ENCODE measurements at places on chromosomes 2 and 18. TPM values are rescaled to one million over a fixed set of nuclear protein-coding genes. Genes with fewer than 3 reads are reported as not detected.

SH3BP4 gene
- polyA plus RNA-seq: 15.8 TPM

PROKR1 gene
- polyA plus RNA-seq: 0.01 TPM

DNA sequence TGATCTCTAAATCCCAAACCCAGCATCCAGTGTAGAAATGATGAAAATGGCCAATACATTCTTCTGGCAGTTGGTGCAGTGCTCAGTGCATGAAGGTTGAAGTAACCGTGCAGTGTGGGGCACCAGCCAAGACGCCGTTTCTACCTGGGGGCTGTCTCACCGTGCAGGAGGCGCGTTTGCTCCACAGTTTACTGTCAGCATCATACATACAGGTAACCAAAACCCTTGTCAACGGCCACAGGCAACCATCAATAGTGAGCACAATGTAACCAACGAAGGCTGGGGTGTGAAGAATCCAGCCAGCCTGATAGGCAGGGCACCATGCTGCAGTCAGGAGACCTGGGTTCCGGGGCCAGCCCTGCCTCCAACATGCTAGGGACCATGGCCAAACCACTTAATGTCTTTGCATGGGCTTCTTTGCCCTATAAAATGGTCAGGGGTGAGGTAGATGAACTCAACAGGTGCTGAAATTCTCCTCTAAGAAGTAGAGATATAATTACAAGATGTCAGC lies 127.5 kb upstream of the ID2 start:
- DNase-seq: no peak

BOLA3 gene
- 64.5 TPM for polyA plus RNA-seq

DNA sequence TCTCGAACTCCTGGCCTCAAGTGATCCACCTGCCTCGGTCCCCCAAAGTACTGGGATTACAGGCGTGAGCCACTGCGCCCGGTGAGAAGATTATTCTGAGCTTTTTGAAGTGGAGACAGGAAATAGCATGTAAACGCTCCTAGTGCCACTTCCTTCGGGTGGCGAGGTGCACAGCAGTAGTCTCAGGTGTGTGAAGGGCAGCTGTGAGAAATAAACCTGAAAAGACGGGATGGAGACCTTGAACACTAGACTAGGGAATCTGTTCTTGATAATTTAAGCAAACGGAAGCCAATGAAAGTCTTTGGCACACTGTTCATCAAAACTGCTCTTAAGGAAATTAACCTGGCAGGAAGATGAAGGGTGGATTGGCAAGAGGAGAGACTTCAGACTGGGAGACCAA lies 439 bp upstream of the PLEKHH2 start:
- DNase-seq: no peak

- peak; percentile 97 for DNase-seq
Measured at GRCh38 chr18:44826418-44827259, 146.0 kb downstream of the SETBP1 start.

DNA sequence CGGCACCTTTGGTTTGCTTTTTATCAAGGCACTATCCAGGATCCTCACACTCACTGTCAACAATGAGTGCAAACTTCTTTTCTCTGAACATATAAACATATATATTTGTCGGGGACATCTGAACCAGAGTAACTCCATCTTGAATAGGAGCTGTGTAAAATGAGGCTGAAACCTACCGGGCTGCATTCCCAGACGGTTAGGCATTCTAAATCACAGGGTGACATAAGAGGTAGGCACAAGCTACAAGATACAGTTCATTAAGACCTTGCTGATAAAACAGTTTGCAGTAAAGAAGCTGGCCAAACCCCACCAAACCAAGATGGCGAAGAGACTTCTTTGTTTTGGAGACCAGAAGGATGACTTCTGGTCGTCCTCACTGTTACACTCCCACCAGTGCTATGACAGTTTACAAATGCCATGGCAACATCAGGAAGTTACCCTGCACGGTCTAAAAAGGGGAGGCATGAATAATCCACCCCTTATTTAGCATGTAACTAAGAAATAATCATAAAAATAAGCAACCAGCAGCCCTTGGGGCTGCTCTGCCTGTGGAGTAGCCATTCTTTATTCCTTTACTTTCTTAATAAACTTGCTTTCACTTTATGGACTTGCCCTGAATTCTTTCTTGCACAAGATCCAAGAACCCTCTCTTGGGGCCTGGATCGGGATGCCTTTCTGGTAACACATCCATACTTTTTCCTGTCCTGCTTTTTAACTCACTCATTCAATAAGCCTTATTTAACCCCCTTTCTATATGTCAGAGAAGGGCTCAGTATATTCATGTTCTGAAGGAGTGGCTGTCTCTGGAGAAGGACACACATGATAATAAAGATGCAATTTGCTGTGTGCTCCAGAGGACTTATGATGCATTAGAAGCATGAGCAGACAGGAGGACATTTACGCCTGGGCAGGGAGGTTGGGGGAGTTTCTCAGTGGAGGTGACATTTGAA lies 65.4 kb downstream of the TACR1 start:
- no peak for DNase-seq

DNA sequence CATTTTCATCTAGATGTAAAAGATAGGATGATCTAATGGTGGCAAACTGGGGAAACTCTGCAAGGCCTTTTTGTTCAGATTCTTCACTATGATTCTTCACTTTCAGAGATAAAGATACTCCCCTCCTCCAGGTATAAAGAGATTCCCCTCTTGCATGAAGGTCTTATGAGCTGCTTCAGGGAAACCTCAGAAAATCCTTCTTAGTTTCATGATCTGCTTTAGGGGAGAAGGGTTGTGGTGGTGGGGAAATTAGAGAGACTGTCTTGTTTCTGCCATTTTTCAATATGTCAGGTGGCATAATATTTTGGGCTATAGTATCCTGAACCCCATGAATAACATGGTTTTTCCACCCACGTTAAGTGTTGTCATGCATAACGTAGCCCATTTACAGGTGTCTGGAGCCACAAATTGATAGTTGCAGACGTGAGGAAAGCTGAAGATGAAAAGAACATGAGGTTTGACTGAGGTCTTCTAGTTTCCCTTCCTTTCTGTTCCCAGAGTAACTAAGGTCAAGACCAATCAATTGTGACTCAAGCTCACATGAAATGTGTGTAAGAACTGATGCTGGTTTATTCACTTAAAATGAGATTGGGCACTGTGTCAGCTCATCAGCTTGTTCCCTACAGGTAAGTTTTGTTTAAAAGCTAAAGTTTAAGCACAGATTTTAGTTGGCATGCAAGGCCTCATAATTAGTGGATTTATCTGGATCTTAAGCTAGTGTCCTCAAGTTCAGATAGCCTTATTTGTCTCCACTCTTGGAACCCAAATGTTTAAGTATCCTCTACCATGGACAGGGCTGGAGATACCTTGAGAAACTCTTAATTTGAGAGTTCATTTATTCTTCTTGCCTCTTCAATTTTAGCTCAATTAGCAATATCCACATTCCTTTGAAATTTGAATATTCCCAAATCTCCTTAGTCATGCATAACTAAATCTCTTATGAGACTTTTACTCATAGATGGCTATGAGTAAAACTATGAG lies 304.5 kb upstream of the FANCL start:
- no peak for DNase-seq

- no peak for DNase-seq
Measured at GRCh38 chr2:127157114-127157513, 50.2 kb upstream of the BIN1 start.

FTCDNL1 gene
- polyA plus RNA-seq: 1.6 TPM

TUBB8B gene
- 0.38 TPM for polyA plus RNA-seq

GRCh38 chr2:238387332-238387731 lies 39.4 kb upstream of the ASB1 start:
- DNase-seq: no peak

SMYD5 gene
- polyA plus RNA-seq: 15.0 TPM

DLGAP1 gene
- polyA plus RNA-seq: 0.98 TPM

ST3GAL5 gene
- polyA plus RNA-seq: 31.1 TPM

DNA sequence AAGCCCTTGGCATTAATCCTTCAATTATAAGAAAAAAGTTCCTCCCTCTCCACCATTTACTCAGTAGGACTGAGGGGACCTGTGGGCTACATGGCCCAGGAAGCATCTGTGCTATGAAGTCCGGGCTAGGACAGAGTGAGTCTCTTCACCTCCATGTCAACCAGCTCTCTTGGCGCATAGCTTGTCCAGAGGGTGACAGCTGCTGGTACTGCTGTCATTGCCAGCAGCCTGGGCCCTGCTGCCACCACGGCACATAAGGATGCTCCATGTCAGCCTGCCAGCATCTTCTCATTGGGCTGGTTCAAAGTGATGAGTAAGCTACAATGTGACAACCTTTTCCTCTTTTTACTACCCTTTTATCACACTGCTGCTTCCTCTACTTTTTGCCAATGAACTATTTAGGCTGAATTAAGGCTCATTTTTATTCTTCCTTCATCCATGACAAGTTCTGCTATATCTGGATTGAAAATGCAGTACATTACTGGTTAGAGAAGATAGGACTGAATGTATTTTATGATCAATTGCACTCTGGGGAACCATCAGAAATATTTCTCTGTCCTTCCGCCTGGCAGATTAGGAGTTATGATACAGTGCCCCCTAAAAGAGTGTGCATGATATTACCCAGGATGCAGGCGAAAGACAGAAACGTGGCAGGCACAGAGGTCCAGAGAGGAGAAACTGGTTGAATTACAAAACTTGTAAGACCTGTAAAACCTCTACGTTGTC lies 258.9 kb upstream of the TNP1 start:
- DNase-seq: peak; percentile 22

DNA sequence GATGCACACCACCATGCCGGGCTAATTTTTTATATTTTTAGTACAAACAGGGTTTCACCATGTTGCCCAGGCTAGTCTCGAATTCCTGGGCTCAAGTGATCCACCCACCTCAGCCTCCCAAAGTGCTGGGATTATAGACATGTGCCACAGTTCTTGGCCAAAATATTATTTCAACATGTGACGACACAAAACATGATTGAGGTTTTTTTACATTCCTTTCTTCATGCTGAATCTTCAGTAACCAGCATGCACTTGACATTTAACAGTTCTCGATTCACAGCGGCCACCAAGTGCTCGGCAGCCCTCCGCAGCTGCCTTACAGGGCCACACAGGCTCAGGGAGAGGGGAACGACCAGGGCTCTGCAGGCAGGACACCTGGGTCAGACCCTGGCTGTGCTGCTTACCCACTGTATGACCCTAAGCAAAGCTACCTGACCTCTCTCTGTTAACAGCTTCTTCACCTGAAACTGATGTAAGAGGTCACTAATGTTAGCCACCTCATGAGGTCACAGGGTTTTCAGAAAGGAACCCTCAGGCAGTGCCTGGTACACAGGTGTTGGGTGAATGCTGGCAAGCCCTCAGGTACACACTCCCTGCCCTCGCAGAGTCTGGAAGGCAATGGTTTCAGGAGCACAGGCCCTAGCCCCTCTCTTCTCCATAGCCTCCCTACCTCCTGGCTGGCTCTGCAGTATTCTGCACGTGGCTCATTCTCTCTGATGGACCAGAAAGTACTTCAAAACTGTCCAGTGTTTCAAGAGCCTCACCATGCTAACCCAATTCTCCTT lies 25.7 kb downstream of the TUBB6 start:
- DNase-seq: no peak

GRCh38 chr18:76153691-76154090 lies 341.4 kb downstream of the ZNF516 start:
- DNase-seq: no peak

GPR75 gene
- polyA plus RNA-seq: 0.72 TPM

DNA sequence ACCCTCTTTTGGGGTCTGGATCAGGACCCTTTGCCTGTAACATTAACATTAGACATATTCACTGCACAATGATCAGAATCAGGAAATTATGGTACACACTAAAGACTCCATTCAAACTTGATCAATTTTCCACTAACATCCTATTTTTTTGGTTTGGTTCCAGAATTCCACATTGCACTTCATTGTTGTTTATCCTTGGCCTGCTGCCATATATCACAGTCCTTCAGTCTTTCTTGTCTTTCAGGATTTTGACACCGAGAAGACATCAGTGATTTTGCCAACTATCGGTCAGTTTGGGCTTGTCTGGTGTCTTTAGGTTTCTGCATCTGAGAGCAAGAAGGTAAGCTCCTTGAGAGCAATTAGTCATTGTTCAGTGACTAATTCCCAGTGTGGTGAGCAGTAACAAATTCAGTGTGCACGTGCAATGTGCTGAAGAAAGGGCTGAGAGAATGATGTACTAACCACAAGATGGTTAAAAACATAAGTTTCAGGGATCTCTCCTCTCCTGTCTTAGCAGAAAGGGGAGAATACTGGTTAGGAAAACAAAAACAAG lies 23.5 kb downstream of the MARCHF4 start:
- no peak for DNase-seq

DNA sequence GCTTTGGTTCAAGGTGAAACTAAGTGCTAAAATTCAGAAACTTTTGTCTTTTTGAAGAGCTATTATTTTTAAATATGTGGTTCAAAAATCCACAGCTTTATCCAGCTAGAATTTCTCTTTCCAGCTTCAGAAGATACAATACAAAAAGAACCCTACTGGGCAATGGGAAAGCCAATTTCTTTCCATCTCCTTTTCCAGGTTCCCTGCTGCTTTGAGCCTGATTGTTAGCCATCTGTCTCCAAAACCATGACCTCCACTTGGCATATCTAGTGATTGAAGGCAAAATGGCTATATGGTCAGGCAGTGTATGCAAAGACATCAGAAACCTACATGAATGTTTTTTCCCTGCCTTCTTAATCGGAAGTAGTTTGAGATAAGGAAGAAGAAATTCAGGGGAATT lies 134.1 kb downstream of the KCNH7 start:
- DNase-seq: no peak

- DNase-seq: no peak
Measured at GRCh38 chr2:65016789-65017188, 27.6 kb downstream of the SLC1A4 start.

HOXD3 gene
- 0.18 TPM for polyA plus RNA-seq
